ENCODE measurements at places on chromosomes 5 and 9.
A peak's percentile ranks its signal among the peaks of the same experiment; 100 is the strongest.

GRCh38 chr5:135013445-135013844, 20.6 kb downstream of the PITX1 start:
- DNase-seq, result peak; percentile 4

DNA sequence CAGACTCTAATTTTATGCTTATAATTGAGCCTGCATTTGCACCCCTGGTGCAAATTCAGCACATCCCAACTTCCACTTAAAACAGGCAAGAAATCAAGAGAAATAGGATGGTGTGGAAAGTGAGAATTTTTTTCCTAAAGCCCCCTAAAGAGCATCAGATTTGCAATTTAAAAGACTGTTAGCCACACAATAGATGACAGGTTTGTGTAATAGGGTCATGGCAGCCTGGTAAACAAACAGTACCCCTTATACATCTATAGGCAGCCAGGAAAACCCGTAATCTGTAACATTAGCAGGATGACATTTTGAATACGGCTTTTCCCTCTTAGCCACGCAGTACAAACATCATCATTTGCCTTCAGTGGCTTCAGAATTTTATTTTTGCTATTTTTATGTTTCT, 17.2 kb downstream of the EBF1 start:
- no peak for DNase-seq

DNA sequence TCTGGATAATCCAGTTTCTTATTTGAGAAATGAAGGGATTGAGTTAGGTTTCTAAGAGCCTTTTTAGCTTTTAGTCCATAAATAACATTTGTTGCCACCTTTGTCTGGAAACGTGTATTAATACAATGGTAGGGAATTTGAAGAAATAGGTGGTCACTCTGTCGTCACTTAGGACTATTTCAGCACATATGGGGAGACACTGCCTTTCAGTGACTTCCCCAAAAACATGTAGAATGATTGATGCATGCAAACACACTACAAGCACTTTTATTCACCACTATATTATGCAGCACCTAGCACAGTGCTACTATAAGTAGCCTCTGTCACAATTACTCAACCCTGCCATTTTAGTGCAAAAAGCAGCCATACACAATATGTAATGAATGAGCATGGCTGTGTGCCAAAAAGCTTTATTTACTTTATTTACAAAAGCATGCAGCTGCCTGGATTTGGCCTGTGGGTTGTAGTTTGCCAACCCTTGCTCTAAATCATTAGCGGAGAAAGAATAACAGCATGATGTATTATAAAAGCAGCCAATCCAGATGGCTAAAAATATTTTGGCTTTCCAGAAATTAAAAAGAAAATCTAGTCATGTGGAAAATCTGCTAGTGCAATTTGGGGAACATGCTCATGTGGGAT, 154.2 kb upstream of the HMHB1 start:
- no peak for DNase-seq

DNA sequence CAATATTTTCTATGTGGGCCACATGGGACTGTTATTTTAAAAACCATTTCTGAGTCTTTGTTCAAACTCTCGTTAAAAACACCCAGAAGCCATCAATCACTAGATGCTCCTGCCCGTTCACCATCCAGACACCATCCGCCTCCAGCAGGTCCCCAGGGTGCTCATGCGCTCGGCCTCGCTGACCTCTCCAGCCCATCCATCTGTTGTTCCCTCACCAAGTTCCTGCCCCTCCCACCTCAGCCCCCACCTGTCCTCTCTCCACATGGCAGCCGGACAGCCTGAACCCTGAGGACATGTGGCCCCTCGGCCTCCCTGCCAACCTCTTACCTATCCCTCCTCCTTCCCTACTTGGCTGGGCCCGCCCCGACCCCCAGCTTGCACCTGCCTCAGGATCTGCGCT, 31.6 kb downstream of the NSUN2 start:
- DNase-seq, result no peak

- DNase-seq, result no peak
These were observed 27.2 kb downstream of the MORN5 start for GRCh38 chr9:122186777-122187470.

DNA sequence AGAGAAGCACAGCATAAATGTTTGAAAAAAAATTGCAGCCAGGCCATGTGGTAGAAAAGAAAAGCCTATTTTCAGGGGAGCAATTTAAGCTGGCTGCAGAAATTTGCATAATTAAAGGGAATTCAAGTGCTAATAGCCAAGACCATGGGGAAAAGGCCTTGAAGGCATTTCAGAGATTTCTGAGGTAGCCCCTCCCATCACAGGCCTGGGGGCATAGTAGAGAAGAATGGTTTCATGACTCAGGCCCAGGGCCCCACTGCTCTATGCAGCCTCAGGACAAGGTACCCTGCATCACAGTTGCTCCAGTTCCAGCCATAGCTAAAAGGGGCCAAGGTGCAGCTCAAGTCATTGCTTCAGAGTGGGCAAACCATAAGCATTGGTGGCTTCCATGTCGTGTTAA, 1416.0 kb downstream of the EFNA5 start:
- DNase-seq, result no peak

All from 8988T (cell line).